ENCODE measurements at places on chromosomes 4 and X. TPM values are rescaled to one million over a fixed set of nuclear protein-coding genes. Genes with fewer than 3 reads are reported as not detected.

TLR3 gene
- 1.1 TPM for total RNA-seq

DNA sequence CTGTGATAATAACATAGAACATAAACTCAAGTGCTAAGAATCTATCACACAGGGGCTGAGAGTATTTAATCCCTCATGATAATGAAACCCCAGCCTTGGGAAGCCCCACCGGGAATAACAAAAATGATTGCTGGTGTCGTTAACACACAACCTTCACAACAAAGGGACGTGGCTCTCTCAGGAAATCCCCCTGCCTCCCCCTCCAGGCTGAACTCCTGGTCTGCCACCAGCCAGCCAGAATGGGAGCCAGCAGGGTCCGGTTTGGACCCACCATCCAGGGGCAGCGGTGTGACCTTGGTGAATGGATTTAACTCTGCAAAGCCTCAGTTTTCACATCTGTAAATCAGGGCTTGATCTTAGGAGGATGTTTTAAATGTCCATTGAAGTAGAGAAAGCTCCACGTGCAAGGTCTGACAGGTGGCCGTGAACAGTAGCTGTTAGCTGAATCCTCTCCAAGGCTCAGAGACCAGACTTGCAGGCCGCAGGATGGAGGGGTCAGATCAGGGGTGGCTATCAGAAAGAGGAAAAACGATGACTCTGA is 46.5 kb downstream of the ABLIM2 start:
- no peak for DNase-seq
- no peak overlapping the region for H3K27ac ChIP-seq
- H3K27me3 ChIP-seq: peaks cover 9% of the 10 kb centered on the region
- H3K36me3 ChIP-seq: no peaks in the 10 kb centered on the region
- peaks cover 2% of the 10 kb centered on the region for H3K4me1 ChIP-seq

GRCh38 chr4:153987291-153987690 is 198.4 kb upstream of the SFRP2 start:
- no peak overlapping the region for H3K27ac ChIP-seq
- H3K4me3 ChIP-seq: no peak overlapping the region
- peaks cover 8% of the 10 kb centered on the region for H3K27me3 ChIP-seq
- DNase-seq: no peak

GNRHR gene
- not detected for total RNA-seq

- H3K36me3 ChIP-seq: no peaks in the 10 kb centered on the region
- peaks cover 16% of the 10 kb centered on the region for H3K27me3 ChIP-seq
- no peak overlapping the region for H3K27ac ChIP-seq
- H3K4me1 ChIP-seq: peaks cover 9% of the 10 kb centered on the region
- H3K4me3 ChIP-seq: no peak overlapping the region
Measured at GRCh38 chr4:80360900-80361299, 25.4 kb downstream of the CFAP299 start.

RPA4 gene
- total RNA-seq: 0.94 TPM

F8A3 gene
- total RNA-seq: 11.8 TPM

GRCh38 chr4:158681629-158682028 is 9.5 kb downstream of the ETFDH start:
- no peaks in the 10 kb centered on the region for H3K27me3 ChIP-seq
- H3K36me3 ChIP-seq: peaks cover 7% of the 10 kb centered on the region
- no peak overlapping the region for H3K27ac ChIP-seq
- DNase-seq: no peak
- peaks cover 4% of the 10 kb centered on the region for H3K4me1 ChIP-seq
- H3K4me3 ChIP-seq: no peak overlapping the region

- H3K4me3 ChIP-seq: no peak overlapping the region
- H3K4me1 ChIP-seq: no peaks in the 10 kb centered on the region
- peaks cover 4% of the 10 kb centered on the region for H3K27me3 ChIP-seq
- H3K27ac ChIP-seq: no peak overlapping the region
- no peak for DNase-seq
- no peaks in the 10 kb centered on the region for H3K36me3 ChIP-seq
Measured at GRCh38 chrX:151596282-151596681, 32.8 kb downstream of the PASD1 start.

- no peaks in the 10 kb centered on the region for H3K36me3 ChIP-seq
- no peaks in the 10 kb centered on the region for H3K27me3 ChIP-seq
- H3K27ac ChIP-seq: peak within 1 kb of the TSS; percentile 67
- no peak for DNase-seq
- H3K4me3 ChIP-seq: no peak within 1 kb of the TSS
Measured at GRCh38 chrX:12866451-12867377, at the start of gene TLR7. Gene TLR7 (plus strand): TSS chrX:12867072. CDS start chrX:12867579, 507 bp downstream.

GRCh38 chr4:29805245-29805644 is 914.9 kb upstream of the PCDH7 start:
- no peak overlapping the region for H3K4me3 ChIP-seq
- no peak overlapping the region for H3K27ac ChIP-seq
- H3K4me1 ChIP-seq: no peaks in the 10 kb centered on the region
- DNase-seq: no peak
- no peaks in the 10 kb centered on the region for H3K36me3 ChIP-seq

GRCh38 chr4:171742436-171742835 is 70.8 kb upstream of the GALNTL6 start:
- no peak for DNase-seq
- no peaks in the 10 kb centered on the region for H3K4me1 ChIP-seq
- no peaks in the 10 kb centered on the region for H3K27me3 ChIP-seq
- H3K4me3 ChIP-seq: no peak overlapping the region

GRCh38 chr4:18180892-18181291 is 159.3 kb upstream of the LCORL start:
- no peak overlapping the region for H3K4me3 ChIP-seq
- no peak overlapping the region for H3K27ac ChIP-seq
- H3K27me3 ChIP-seq: peaks cover 6% of the 10 kb centered on the region
- no peak for DNase-seq
- no peaks in the 10 kb centered on the region for H3K36me3 ChIP-seq

DNA sequence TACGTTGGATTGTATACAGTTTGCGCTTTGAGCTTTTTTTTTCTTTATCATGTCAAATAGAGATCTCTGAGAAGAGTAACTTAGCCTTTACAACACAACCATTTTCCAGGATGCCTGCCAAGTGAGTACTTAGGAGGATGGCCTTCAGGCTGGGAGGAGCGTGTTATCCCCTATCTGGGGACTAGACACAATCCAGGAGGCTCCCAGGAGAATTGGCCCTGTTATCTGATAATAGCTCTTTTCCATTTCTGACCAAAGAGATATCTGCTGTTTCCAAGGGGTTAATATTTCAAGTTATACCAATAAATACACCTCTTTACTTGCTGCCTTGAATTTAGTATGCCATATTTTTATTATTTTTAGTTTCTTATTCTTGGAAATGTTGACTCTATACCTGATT is 169.5 kb upstream of the SMARCAD1 start:
- no peak for DNase-seq
- H3K4me3 ChIP-seq: no peak overlapping the region
- H3K4me1 ChIP-seq: no peaks in the 10 kb centered on the region
- no peak overlapping the region for H3K27ac ChIP-seq

GRCh38 chrX:132127743-132128142 is at the start of gene FRMD7:
Gene FRMD7 (minus strand): TSS chrX:132128020. CDS start chrX:132127844, 176 bp downstream.
- no peak for DNase-seq
- H3K4me3 ChIP-seq: no peak within 1 kb of the TSS

GRCh38 chr4:147362938-147363337 is 118.0 kb upstream of the EDNRA start:
- no peaks in the 10 kb centered on the region for H3K27me3 ChIP-seq
- no peaks in the 10 kb centered on the region for H3K4me1 ChIP-seq
- H3K27ac ChIP-seq: no peak overlapping the region
- DNase-seq: no peak
- no peaks in the 10 kb centered on the region for H3K36me3 ChIP-seq

NXF2 gene
- not detected for total RNA-seq

GRID2 gene
- total RNA-seq: not detected

ARR3 gene
- not detected for total RNA-seq

DNA sequence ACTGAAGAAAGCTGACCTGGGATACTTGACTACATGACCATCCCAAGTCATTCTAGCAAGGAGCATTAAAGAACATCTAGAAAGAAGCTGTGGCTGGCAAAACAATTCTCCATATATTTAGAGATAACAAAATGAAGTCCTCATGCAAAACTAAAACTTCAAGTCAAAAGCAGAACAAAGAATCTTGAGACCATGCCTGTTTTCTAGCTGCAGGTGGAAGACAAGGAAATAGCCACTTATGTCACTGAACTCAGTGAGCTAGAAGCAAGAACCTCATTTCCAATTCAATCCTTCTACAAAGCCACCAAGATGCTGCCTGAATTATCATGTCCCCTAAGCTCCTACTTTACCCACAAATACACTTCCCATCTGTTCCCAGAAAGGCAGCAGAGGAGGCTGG is 13.8 kb downstream of the USP46 start:
- peaks cover 3% of the 10 kb centered on the region for H3K4me1 ChIP-seq
- H3K4me3 ChIP-seq: no peak overlapping the region
- no peak overlapping the region for H3K27ac ChIP-seq
- peaks cover 8% of the 10 kb centered on the region for H3K36me3 ChIP-seq
- no peak for DNase-seq

GRCh38 chrX:153973127-153974002 is 811 bp downstream of the TMEM187 start:
- H3K36me3 ChIP-seq: peaks cover 9% of the 10 kb centered on the region
- DNase-seq: no peak

- no peak overlapping the region for H3K27ac ChIP-seq
- DNase-seq: no peak
- H3K4me3 ChIP-seq: no peak overlapping the region
- H3K27me3 ChIP-seq: no peaks in the 10 kb centered on the region
- H3K36me3 ChIP-seq: peaks cover 12% of the 10 kb centered on the region
Measured at GRCh38 chrX:77622672-77623071, 163.3 kb downstream of the ATRX start.

DNA sequence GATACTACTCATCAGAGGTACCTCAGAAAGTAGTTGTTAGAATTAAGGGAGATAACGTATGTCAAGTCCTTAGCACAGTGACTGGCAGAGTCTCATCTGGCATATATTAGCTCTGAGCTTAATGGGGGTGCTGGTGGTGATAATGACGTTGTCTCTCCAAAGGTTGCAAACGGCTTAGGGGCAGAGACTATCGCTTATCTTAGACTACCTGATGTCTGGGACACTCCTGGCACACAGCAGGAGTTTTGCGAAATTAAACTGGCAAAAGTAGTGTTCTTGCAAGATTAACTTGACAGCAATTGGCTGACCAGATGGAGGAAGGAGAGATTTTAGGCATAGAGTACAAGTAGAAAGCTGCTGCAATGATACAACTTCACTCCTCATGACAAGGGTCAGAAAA is 300.1 kb upstream of the FTHL17 start:
- no peak overlapping the region for H3K4me3 ChIP-seq
- no peaks in the 10 kb centered on the region for H3K4me1 ChIP-seq
- no peak for DNase-seq
- no peaks in the 10 kb centered on the region for H3K36me3 ChIP-seq
- H3K27me3 ChIP-seq: no peaks in the 10 kb centered on the region

TMSB15C gene
- 4.3 TPM for total RNA-seq

DNA sequence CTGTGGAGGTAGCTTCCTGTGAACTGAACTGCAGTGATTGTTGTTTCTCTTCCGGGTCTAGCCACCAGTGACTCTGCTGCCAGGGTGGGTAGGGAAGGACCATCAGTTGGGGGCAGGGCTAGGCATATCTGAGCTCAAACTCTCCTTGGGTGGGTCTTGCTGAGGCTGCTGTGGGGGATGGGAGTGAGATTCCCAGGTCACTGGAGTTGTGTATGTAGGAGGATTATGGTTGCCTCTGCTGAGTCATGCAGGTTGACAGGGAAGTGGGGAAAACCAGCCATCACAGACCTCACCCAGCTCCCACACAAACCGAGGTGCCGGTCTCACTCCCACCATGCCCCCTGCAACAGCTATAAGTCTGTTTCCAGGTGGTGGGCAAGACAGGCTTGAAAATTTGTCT is 1937.8 kb downstream of the PCDH7 start:
- no peak for DNase-seq
- no peaks in the 10 kb centered on the region for H3K27me3 ChIP-seq
- H3K27ac ChIP-seq: no peak overlapping the region
- no peak overlapping the region for H3K4me3 ChIP-seq

DNA sequence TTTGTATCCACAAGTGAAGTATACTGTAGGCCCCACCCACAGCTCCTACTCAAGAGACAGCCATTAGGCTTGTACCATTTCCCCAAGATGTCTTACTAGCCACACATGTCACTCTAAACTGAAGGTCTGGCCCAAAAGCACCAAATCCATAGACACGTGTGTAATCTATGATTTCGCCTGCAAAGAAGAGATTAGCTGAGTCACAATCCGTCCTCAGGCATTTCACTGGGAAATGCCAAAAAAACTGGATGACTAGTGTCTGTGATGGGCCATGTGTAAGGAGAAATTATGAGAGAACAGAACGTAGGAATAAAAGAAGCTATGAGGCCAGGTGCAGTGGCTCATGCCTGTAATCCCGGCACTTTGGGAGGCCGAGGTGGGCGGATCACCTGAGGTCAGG is 21.9 kb upstream of the RP2 start:
- no peak overlapping the region for H3K27ac ChIP-seq
- peaks cover 4% of the 10 kb centered on the region for H3K27me3 ChIP-seq
- no peaks in the 10 kb centered on the region for H3K4me1 ChIP-seq

- peak; percentile 36 for DNase-seq
- H3K27ac ChIP-seq: no peak overlapping the region
- H3K27me3 ChIP-seq: peaks cover 8% of the 10 kb centered on the region
- H3K4me1 ChIP-seq: no peaks in the 10 kb centered on the region
- no peaks in the 10 kb centered on the region for H3K36me3 ChIP-seq
Measured at GRCh38 chr4:53929955-53930798, 134.2 kb downstream of the CHIC2 start.

DNA sequence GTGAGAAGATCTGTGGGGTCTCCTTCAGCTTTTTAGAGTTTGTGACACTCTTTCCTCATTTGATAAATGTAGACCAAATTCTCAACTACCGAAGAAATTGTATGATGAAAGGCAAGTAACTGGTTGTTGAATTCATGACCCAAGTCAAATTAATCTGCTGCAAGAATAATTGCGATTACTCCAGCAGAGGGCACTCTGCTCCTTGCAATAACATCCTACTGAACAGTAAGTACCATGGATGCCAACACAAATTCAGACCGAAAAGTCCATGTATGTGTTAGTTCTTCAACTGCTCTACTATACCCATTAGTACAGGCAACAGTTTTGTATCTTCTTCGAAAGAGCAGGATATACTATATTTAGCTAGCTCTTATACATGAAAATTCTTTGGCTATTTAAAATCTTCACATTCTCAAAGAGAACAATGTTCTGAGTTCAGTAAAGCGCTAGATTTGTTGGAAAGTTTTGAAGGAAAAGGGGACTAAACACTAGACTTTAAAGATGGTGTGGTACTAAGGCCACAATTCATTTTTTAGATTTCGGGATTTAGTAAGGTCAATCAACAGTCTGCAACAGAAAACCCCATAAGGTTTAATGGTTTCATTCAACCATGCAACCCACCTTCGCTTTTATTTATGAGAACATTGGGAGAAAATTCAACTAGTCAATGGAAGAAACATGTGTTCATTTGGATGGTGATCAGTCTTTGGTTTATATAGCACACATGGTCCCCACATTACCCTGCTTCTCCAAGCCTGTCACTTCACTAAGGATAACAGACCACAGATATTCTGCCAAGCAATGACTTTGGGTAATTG is 105.4 kb upstream of the TBC1D9 start:
- no peaks in the 10 kb centered on the region for H3K36me3 ChIP-seq
- H3K27me3 ChIP-seq: peaks cover 9% of the 10 kb centered on the region
- H3K4me1 ChIP-seq: peaks cover 4% of the 10 kb centered on the region
- DNase-seq: no peak
- H3K4me3 ChIP-seq: no peak overlapping the region

ELOVL6 gene
- total RNA-seq: 14.6 TPM

GRCh38 chrX:41923978-41924683 is 777 bp upstream of the CASK start:
- H3K36me3 ChIP-seq: no peaks in the 10 kb centered on the region
- H3K27me3 ChIP-seq: no peaks in the 10 kb centered on the region
- peak; percentile 32 for DNase-seq
- H3K4me1 ChIP-seq: peaks cover 16% of the 10 kb centered on the region
- peak overlapping the region; percentile 84 for H3K4me3 ChIP-seq

- H3K4me1 ChIP-seq: no peaks in the 10 kb centered on the region
- H3K4me3 ChIP-seq: no peak overlapping the region
- no peak overlapping the region for H3K27ac ChIP-seq
- no peak for DNase-seq
Measured at GRCh38 chrX:151167791-151168345, 8.5 kb upstream of the GPR50 start.
